ENCODE measurements at places on chromosomes 7 and 10.

DNA sequence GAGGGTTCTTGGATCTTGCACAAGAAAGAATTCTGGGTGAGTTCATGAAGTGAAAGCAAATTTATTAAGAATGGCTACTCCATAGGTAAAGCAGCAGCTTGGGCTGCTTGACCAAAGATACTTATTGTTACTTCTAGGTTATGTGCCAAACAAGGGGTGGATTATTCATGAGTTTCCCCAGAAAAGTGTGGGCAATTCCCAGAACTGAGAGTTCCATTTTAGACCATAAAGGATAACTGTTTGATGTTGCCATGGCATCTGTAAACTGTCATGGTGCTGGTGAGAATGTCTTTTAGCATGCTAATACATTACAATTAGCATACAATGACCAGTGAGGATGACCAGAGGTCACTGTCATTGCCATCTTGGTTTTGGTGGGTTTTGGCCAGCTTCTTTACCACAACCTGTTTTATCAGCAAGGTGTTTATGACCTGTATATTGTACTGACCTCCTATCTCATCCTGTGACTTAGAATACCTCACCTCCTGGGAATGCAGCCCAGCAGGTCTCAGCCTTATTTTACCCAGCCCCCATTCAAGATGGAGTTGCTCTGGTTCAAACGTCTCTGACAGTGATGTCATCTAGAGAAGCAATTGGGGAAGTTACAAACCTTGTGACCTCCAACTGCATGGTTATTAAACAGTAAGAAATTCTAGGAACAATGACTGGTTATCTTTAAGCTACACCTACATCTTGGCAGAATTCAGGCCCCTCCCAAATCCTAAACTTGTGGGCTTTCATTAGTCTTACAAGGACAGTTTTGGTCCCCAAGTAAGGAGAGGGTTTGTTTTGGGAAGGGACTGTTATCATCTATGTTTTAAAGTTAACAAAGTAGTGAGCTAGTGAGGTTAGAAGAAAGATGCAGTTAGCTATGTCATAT lies 48.0 kb upstream of the INHBA start:
- H3K27me3 ChIP-seq = no peaks in the 10 kb centered on the region
- H3K27ac ChIP-seq = no peak overlapping the region
- no peak overlapping the region for H3K4me3 ChIP-seq

GRCh38 chr10:117718986-117719920 lies 176.7 kb downstream of the EMX2 start:
- no peaks in the 10 kb centered on the region for H3K27me3 ChIP-seq
- no peak overlapping the region for H3K27ac ChIP-seq
- no peak for DNase-seq
- H3K4me1 ChIP-seq = no peaks in the 10 kb centered on the region
- no peak overlapping the region for H3K4me3 ChIP-seq

- H3K36me3 ChIP-seq = no peaks in the 10 kb centered on the region
- H3K4me3 ChIP-seq = no peak overlapping the region
- no peak overlapping the region for H3K27ac ChIP-seq
- H3K27me3 ChIP-seq = no peaks in the 10 kb centered on the region
These were observed 1.1 kb downstream of the JAKMIP3 start for GRCh38 chr10:132066812-132067211.

GRCh38 chr10:44731283-44731682 lies 179.9 kb upstream of the TMEM72 start:
- DNase-seq = no peak
- no peaks in the 10 kb centered on the region for H3K4me1 ChIP-seq
- H3K27me3 ChIP-seq = no peaks in the 10 kb centered on the region
- H3K36me3 ChIP-seq = no peaks in the 10 kb centered on the region

GRCh38 chr10:125451319-125451718 lies 231.6 kb downstream of the TEX36 start:
- H3K36me3 ChIP-seq = no peaks in the 10 kb centered on the region
- H3K4me1 ChIP-seq = no peaks in the 10 kb centered on the region
- H3K27me3 ChIP-seq = no peaks in the 10 kb centered on the region
- H3K4me3 ChIP-seq = no peak overlapping the region
- H3K27ac ChIP-seq = no peak overlapping the region

- peak; percentile 15 for DNase-seq
- no peaks in the 10 kb centered on the region for H3K4me1 ChIP-seq
- no peak overlapping the region for H3K27ac ChIP-seq
- no peaks in the 10 kb centered on the region for H3K36me3 ChIP-seq
These were observed 14.7 kb upstream of the C7orf33 start for GRCh38 chr7:148575640-148576411.

- DNase-seq = no peak
- H3K4me3 ChIP-seq = no peak overlapping the region
- H3K36me3 ChIP-seq = no peaks in the 10 kb centered on the region
- H3K4me1 ChIP-seq = peaks cover 15% of the 10 kb centered on the region
These were observed 170.6 kb downstream of the PKD1L1 start for GRCh38 chr7:47777531-47778152.

DNA sequence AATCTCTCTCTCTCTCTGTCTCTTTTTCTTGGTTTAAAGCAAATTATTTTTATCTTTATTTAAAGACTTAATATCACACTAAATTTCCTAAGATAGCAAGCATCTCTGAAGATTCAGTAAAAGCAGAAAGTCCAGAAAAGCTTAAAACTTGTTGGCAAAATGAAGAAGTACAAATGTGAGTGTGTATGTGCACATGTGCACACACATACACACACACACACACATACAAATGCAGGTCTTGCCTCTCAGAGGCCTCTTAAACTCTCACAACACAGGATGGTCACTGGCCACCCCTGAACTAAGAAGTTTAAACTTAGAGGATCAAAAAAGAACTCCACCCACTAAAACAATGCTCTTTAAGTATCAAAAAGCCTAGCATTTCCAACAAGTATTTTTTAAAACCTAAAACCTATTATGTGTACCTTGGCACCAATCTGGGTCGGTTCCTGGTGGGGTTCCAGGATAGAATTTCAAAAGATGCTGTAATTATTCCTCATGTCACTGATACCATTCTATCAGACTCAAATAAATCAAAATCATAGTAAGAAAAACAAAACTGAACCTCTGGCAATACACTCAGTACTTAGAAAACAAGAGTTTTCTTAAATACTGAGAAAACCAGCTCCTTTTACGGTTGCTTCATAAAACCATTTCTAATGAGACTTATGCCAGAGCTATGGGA lies 55.0 kb downstream of the SORBS1 start:
- H3K27ac ChIP-seq = no peak overlapping the region
- H3K4me1 ChIP-seq = peaks cover 12% of the 10 kb centered on the region
- no peaks in the 10 kb centered on the region for H3K27me3 ChIP-seq

- no peaks in the 10 kb centered on the region for H3K27me3 ChIP-seq
- H3K4me3 ChIP-seq = no peak overlapping the region
- H3K4me1 ChIP-seq = peaks cover 12% of the 10 kb centered on the region
These were observed 554.9 kb downstream of the HTR7 start for GRCh38 chr10:90302758-90303481.
